ENCODE measurements at places on chromosomes 1 and 21. TPM values are rescaled to one million over a fixed set of nuclear protein-coding genes. Genes with fewer than 3 reads are reported as not detected.

DNA sequence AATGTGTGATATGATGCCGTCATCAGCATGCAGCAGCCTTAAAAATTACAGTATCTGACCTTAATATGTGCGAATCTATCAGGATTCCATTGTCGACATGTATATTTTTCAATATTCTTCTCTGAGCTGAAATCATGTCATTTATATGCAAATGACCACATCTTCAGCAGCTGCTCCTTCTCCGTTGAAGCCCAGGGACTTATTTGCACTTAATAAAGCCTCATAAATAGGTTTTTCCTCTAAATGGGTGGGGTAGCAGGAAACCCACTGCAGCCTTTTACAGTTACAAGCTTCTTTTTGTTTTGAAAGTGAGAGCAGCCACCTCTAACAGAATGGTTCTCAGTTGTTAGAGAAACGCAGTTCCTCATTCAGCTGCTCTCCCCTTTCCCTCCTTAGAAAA is 178.8 kb upstream of the ZNF644 start:
- DNase-seq: no peak

Gene MXRA8
- total RNA-seq: 0.15 TPM

- no peak for DNase-seq
Measured at GRCh38 chr1:228162286-228163006, 3.2 kb upstream of the IBA57 start.

- DNase-seq: no peak
Measured at GRCh38 chr1:119662034-119662437, 14.0 kb upstream of the ZNF697 start.

DNA sequence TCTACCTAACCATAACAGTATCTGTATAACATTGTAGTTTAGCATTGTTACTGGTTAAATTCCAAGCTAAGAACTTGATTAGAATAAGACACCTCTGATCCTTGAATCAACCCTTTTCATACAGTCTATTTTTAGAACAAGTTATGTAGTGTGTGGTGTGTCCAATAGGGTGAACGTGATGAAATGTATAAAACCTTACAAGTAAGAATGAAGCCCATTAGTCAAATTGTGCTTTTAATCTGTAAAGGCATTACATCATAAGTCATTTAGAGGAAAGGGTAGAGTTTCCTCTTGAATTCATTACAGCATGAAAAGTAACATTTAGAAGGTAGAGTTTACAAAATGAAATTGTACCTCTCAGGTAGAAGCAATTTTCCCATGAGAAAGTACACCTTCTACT is 479.2 kb downstream of the LTN1 start:
- no peak for DNase-seq

DNA sequence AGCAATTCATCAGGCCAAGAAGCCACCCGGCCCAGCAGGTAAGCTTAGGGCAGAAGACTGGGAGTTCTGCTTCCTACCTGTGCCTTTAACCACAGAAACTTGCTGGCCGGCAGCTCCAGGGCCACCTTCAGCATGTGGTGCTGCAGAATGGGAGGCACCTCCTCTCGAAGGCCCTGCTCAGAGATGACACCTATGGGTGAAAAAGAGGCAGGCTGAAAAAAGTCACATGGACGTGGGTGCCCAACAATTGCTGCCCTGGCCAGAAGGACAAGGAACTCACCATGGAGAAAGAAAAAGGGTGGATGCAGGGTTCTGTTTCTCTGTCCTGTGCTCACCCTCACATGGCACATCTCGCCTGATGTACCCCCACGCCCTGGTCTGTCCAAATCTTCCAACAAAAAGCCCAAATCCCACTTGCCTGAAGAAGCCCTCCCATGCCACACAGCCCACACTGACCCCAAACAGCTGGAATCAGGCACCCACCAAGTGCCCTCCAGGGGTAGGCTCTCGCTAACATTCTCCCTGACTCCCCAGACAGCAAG is 33.0 kb downstream of the URB1 start:
- DNase-seq: no peak

Gene FASLG
- 1.6 TPM for total RNA-seq

DNA sequence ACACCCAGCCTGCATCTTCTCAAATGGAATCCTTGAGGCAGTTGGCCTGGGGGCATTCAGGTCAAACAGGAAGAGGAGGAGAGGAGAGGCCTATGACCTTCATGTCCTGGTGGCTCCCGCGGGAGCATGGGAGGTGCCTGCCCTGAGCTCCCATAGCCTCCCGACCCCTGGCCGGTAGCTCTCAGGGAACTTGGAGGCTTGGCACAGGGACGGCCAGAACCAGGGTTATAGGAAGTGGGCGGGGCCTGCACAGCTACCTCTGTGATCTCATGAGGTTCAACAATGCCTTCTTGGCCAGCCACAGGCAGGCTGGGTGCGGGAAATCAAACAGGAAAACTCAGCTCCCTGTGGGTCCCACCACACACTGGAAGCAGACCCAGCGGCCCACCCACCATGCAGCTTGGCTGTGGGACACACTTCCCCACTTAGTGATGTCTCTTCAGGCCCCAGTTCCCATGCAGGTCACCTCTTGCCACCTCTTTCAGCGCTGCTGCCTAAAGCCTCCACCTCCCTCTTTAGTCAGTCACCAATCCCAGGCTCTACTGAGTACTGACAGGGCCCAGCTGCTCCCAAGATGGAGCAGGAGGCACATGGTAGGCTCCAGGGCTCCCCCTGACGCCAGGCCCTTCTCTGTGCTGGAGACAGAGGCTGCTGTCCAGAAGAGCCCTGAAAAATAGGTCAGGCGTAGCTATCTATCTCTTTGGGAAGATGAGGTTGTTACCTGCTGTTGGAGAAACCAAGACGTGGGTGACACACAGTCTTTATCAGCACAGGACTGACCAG is at the start of gene SLFNL1:
Gene SLFNL1 (minus strand): TSS at position 200 of the 783 bp plus-strand sequence. CDS start 1,065 bp downstream, outside the sequence.
- no peak for DNase-seq

- DNase-seq: no peak
Measured at GRCh38 chr1:151892190-151892589, 17.1 kb downstream of the THEM4 start.

GRCh38 chr1:180033390-180033789 is 78.8 kb downstream of the CEP350 start:
- no peak for DNase-seq

DNA sequence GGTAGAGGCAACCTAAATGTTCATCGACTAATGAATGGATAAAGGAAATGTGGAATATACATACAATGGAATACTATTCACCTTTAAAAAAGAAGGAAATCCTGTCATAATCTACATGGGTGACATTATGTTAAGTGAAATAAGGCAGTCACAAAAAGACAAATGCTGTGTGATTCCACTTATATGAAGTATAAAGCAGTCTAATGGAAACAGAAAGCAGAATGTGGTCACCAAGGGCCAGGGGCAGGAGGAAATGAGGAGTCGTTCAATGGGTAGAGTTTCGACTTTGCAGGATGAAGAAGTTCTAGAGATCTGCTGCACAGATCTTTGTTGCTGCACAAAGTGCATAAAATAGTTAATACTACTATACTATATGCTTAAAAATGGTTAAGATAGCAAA is 7.8 kb downstream of the DIPK1A start:
- DNase-seq: peak; percentile 78

GRCh38 chr1:5297886-5298239 is 643.5 kb downstream of the AJAP1 start:
- DNase-seq: no peak

DNA sequence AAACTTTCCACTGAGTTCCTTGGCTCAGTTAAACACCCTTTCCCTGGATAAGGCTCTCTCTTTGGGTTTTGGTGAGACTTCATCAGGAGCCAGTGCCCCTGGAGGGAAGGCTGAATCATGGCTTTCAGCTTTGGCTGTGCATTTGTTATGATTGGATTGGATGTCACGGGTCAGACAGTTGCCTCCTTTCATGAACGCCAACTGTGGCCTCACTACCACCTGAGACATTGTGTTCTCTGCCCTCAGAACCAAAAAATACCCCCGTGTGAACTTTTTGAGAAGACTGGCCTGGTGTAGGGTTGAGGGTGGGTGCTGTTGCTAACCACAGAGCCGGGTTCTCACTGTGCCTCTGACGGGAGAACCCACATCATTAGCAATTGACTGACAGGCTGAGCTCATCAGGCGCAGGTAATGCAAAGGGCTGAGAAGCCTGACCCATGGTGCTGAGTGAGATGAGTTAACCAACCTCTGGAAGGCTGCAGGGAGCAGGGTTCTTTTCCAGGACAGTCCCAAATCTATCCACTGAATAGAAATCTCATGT is 65.6 kb downstream of the HHAT start:
- no peak for DNase-seq

- DNase-seq: no peak
Measured at GRCh38 chr1:116470671-116471070, 97.6 kb downstream of the ATP1A1 start.

Gene SH3BGR
- total RNA-seq: 0.89 TPM
